GM12878 (cell line): ENCODE measurements at places on chromosomes 5 and 9. TPM values are rescaled to one million over a fixed set of nuclear protein-coding genes. Genes with fewer than 3 reads are reported as not detected.

- no peaks in the 10 kb centered on the region for H3K4me1 ChIP-seq
- no peaks in the 10 kb centered on the region for H3K36me3 ChIP-seq
- H3K27ac ChIP-seq = no peak overlapping the region
- no peak overlapping the region for H3K4me3 ChIP-seq
- DNase-seq = no peak
These were observed 3.4 kb upstream of the IRX4 start for GRCh38 chr5:1885868-1886845.

GRCh38 chr9:4946937-4947336 is 38.1 kb upstream of the JAK2 start:
- H3K4me1 ChIP-seq = peaks cover 24% of the 10 kb centered on the region
- no peak for DNase-seq
- no peak overlapping the region for H3K27ac ChIP-seq
- no peaks in the 10 kb centered on the region for H3K36me3 ChIP-seq
- H3K4me3 ChIP-seq = no peak overlapping the region

GRCh38 chr5:172864747-172865146 is 30.7 kb downstream of the ERGIC1 start:
- H3K27me3 ChIP-seq = no peaks in the 10 kb centered on the region

Gene SYNPO
- total RNA-seq = 21.0 and 21.8 TPM in 2 replicates

Gene ZNG1E
- total RNA-seq = 54.8 and 73.2 TPM in 2 replicates

DNA sequence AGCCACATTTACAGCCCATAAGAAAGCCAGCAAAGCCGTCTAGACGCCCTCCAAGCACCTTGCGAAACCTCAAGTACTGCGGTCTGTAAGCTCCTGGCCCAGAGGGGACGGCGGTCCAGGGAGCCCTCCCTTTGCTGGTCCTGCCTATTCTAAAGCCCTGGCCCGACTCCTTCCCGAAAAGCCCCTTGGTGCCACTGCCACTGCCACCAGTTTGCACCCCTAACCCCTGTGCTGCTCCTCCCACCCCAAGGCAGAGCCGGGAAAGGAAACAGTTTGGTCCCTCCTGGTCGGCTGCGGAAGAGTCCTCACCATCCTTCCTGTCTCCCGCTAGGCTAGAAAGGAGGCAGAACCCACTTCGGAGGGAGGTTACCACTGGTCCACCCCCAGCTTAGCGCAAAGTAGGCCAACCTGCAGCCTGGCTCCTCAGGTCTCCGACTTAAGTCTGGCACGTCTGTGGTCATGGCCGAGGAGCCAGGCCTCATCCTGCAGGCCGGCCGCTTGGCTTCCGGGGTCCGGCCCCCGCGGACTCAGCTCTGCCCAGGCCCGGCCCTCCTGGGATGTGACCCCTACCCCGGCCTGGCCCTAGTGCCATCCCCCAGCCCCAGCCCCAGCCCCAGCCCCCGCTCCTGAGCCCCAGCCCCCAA is 916 bp downstream of the TOR1A start:
- peaks cover 16% of the 10 kb centered on the region for H3K36me3 ChIP-seq
- peak overlapping the region; percentile 70 for H3K4me3 ChIP-seq
- H3K27ac ChIP-seq = peak overlapping the region; percentile 50
- no peaks in the 10 kb centered on the region for H3K27me3 ChIP-seq

DNA sequence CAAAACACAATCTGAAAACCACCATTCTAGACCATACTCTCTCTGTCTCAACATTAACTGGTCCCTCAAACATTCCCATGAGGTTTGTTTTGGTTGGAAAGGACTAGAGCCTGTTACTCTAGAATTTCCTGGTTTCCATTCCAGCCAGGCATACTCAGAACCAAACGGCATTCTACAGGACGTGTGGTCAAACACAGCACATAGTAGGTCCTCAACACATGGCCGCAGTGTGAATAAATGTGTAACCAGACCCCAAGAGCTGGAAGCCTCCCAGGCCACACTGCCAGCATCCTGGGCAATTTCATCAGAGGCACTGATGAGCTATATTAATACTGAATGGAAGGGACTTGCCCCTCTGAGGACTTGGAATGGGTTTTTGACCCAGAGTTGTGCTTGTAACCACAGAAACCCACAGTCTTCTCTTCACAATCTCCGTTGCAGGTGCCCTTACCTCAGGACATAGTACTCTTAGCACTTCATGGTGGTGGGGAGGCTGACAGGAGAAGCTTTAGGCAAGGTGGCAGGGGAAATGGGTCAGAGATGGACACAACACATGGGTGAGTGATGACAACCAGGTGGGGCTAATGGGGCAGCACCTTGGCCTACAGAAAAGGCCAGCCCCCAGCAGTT is 66.0 kb downstream of the ZNF366 start:
- H3K36me3 ChIP-seq = no peaks in the 10 kb centered on the region
- DNase-seq = no peak
- H3K4me1 ChIP-seq = peaks cover 41% of the 10 kb centered on the region
- H3K4me3 ChIP-seq = no peak overlapping the region
- 0 out of 2 replicates have a peak overlapping the region, but pooled peaks have one; percentile 30 for H3K27ac ChIP-seq

GRCh38 chr5:115257981-115258380 is 4.7 kb downstream of the PGGT1B start:
- no peaks in the 10 kb centered on the region for H3K27me3 ChIP-seq
- no peak for DNase-seq
- no peak overlapping the region for H3K4me3 ChIP-seq
- H3K4me1 ChIP-seq = no peaks in the 10 kb centered on the region; the same call in 1 of the 2 replicates
- H3K27ac ChIP-seq = no peak overlapping the region
- H3K36me3 ChIP-seq = no peaks in the 10 kb centered on the region; the same call in 1 of the 2 replicates

DNA sequence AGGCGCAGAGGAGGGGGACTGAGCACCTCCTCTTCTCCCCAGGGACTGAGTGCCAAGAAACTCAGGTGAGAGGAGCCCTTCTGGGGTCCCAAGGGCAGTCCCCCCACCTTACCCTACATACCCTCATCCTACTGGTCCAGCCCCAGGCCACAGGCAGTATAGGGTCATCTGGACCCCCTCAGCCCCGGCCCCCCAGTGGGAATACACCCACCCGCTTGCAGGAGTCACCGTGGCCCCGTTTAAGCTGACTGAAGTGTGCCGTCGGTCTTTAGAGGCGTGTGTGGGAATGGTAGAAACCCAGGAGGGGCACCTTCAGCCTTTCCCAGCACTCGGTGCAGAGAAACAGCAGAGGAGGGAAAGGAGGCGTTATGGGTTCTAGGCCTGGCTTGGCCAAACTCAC is 30.8 kb downstream of the COL15A1 start:
- peaks cover 7% of the 10 kb centered on the region for H3K27me3 ChIP-seq
- DNase-seq = no peak
- no peak overlapping the region for H3K4me3 ChIP-seq
- H3K4me1 ChIP-seq = no peaks in the 10 kb centered on the region; the same call in 1 of the 2 replicates
- H3K36me3 ChIP-seq = no peaks in the 10 kb centered on the region
- no peak overlapping the region for H3K27ac ChIP-seq

Gene LCN12
- total RNA-seq = 0.64 TPM in 1 of 2 replicates, not detected in the other
